ENCODE measurements at places on chromosomes 7 and 10.

DNA sequence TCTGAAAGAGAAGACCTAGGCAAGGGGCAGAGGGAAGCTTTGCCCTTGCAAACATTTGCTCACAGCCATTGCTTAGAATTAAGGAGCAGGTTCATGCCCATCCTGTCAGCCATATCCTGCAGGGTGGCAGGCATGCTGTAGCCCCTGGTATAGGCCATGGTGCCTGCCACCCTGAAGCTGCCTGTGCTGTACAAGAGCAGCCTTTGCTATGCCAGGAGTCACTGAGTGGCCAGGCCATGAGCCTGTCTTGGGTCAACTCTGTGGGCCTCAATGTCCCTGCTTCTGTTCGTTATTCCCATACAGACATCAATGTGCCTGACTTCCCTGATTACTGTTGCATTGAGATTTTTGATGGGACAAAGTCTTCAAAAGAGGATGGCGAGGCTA is 368 bp upstream of the SVOPL start:
- DNase-seq = no peak

- no peak for DNase-seq
These were observed 78.2 kb downstream of the VPS41 start for GRCh38 chr7:38830826-38831225.

DNA sequence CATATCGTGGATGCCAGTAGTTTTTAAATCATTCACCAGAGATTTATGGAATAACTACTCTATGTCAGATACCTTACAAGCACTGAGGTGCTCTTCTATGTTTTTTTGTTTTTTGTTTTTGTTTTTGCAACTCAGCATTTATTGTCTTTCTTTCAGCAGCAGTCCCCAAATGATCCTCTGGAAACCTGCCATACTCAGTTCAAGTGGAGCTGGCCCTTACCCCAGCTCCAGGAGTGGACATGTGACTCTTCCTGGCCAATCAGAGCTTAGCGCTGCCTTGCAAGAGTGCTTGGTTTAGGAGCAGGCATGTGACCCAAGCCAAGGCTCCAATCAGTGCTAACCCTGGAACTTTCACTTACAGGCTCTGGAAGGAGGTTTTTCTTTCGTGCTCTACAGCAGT is 356.6 kb upstream of the ZMIZ1 start:
- DNase-seq = no peak

GRCh38 chr10:3530783-3531645 is 254.0 kb downstream of the KLF6 start:
- DNase-seq = no peak

GRCh38 chr10:71068861-71069271 is 143.5 kb upstream of the UNC5B start:
- peak; percentile 1 for DNase-seq

GRCh38 chr10:131872011-131872826 is 28.6 kb upstream of the PPP2R2D start:
- no peak for DNase-seq

DNA sequence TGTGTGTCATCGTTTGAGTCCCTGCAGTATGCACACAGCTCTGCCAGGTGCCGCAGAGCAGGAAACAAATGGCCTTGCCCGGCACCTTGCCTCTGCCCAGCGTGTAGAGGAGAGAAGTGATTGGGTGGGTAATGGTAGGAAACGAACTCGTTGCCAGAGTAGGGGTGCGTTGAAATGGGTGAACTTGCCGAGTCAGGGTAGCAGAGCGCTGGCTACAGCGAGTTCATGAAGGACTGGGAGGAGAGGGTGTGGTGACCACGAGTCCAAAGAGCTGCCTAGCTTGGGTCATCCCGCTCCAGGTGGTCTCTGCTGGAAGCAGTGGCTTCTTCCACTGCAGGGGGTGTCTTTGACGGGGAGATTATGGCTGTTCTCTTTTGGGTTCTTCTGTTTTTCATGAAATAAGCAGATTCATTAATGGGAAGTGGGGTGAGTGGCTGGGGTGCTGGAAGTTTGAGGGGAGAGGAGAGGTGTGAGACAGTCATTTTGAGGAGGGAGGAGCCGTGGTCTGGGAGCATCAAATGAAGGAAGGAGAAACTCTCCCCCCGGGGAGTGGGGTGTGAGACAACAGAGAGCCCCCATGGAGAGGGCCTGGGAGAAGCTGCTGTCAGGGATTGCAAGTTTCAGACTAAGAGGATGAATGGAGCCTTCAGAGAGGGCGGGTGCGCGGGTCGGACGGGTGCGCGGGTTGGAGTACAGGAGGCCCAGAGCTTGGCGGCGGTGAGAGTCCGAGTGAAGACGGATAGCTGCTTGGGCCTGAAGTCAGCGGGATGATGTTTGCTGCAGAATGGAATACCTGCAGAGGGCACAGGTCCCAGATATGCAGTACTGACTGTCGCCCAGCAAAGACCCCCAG is 26.2 kb downstream of the PPP2R2D start:
- no peak for DNase-seq

- DNase-seq = no peak
These were observed 50.6 kb downstream of the INHBA start for GRCh38 chr7:41652267-41652666.

- no peak for DNase-seq
These were observed 86.6 kb downstream of the WDFY4 start for GRCh38 chr10:48771234-48771633.

GRCh38 chr7:26694141-26694540 is 170.2 kb downstream of the SKAP2 start:
- DNase-seq = no peak

GRCh38 chr10:50613150-50613549 is 10.6 kb downstream of the SGMS1 start:
- no peak for DNase-seq

DNA sequence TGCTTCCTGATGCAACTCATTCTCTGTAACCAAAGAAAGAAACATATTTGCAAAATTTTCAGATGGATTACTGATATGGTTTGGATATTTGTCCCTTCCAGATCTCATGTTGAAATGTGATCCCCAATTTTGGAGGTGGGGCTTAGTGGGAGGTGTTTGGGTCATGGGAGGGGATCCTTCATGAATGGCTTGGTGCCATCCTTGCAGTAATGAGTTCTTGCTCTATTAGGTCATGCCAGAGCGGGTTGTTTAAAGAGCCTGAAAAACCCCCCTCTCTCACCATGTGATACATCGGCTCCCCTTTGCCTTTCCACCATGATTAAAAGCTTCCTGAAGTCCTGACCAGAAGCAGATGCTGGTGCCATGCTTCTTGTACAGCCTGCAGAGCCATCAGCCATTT is 43.8 kb upstream of the PRKG1 start:
- DNase-seq = no peak

DNA sequence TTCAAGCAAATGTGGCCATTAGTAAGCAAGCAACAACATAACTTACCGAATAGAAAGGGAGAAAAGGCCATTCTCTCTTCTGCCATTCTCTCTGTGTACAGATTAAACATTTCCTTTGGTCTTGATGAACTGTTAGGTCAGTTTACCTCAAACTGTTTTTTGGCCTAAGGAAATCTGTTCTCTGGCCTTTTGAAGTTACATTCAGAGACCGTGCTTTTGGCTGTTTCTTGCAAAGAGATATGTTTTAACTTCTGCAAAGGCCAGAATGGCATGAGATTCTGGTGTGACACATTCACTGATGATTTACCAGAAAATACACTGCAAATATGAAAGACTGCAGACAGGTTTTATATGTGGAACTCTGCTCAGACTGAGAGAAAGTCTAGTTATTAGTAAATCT is 22.2 kb downstream of the AHR start:
- no peak for DNase-seq

GRCh38 chr7:70588191-70588921 is 543.6 kb upstream of the GALNT17 start:
- no peak for DNase-seq

- DNase-seq = no peak
These were observed 17.6 kb upstream of the PANK1 start for GRCh38 chr10:89662596-89662995.

DNA sequence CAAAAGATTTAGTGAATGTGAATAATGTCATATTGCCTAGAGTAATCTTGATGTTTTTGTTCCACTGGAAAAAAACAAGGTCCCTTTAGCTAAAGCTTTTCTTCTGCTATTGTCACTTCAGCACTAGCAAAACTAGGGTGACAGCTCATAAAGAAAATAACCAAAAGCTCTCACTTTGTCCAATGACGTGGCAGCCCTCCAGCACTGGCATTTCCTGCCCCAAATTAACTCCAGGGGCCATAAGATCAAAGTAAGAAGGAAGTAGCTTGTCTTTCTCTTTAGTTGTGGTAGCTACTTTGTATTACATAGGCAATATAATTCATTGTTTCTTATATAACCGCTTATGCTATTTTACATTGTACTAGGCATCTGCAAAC is 47.3 kb downstream of the LRRN3 start:
- no peak for DNase-seq

- DNase-seq = no peak
These were observed 3.5 kb downstream of the KCP start for GRCh38 chr7:128906766-128907559.

DNA sequence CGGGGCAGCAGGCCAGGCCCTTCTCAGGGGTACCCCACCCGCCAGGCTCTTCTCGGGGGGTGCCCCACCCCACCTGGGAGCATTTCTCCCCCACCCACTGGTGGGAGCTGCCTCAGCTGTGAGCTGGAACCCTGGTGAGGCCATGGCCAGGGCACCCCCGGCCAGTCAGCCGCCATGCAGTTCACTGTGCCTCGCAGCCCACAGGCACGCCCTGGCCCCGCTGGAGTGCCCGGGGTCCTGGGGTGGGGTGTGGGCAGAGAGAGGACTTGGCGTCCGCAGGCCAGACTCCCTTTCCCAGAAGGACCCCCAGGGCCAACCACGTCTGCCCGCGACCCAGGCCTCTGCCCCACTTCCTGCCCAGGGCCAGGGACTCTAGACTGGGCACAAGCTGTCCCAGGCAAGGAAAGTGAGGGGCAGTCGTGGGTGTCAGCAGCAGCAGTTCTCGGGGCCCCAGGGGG is 13.1 kb downstream of the DPYSL4 start:
- DNase-seq = no peak

- no peak for DNase-seq
These were observed 603.1 kb upstream of the MGMT start for GRCh38 chr10:128863823-128864405.

DNA sequence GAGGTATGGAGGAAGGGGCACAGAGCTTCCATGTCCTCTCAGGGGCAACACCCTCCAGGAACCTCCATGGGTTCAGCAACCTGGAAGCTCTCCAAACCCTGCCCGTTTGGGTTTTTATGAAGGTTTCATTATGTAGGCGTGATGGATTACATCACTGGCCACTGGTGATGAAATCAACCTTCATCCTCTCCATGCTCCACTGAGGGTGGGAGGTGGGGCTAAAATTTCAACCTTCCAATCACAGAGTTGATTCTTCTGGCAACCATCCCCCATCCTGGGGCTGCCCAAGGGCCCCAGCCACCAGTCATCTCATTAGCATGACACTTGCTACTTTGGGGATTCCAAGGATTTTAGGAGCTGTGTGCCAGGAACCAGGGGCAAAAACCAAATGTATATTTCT is 90.1 kb downstream of the TEX36 start:
- no peak for DNase-seq

GRCh38 chr7:122790132-122790531 is 87.4 kb upstream of the RNF148 start:
- DNase-seq = no peak

GRCh38 chr10:30227481-30227880 is 121.6 kb downstream of the MTPAP start:
- DNase-seq = no peak

DNA sequence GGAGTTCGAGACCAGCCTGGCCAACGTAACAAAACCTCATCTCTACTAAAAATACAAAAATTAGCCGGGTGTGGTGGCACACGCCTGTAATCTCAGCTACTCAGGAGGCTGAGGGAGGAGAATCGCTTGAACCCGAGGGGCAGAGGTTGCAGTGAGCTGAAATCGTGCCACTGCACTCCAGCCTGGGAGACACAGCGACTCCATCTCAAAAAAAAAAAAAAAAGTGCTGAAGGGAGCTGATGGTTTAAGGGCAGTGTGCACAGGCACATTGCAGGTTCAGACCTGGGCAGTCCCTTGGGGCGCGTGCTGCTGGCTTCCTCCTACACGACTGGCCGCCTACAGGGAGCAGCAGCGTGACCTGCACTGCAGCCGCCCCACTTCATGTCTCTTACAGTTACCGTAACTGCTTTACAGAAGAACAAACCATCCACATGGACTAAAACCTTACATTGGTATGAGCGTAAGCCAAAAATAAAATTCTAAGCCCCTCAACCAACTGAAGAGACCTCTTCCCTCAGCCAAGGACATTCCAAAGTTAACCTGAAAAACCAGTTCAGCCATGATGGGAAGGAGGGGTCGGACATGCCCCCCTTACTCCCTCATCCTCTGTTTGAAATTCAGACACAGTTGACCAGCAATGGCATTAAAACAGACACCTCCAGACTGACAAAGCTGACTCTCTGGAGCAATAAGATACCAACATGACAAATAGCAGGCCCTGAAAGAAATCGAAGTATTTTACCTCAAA is 262.2 kb downstream of the ZMYND11 start:
- DNase-seq = no peak

GRCh38 chr7:128152721-128153120 is 88.4 kb upstream of the LEP start:
- DNase-seq = no peak

- no peak for DNase-seq
These were observed 287.4 kb upstream of the SEMA3D start for GRCh38 chr7:85474234-85474633.

- DNase-seq = no peak
These were observed 5.7 kb downstream of the AGAP3 start for GRCh38 chr7:151091988-151092387.

DNA sequence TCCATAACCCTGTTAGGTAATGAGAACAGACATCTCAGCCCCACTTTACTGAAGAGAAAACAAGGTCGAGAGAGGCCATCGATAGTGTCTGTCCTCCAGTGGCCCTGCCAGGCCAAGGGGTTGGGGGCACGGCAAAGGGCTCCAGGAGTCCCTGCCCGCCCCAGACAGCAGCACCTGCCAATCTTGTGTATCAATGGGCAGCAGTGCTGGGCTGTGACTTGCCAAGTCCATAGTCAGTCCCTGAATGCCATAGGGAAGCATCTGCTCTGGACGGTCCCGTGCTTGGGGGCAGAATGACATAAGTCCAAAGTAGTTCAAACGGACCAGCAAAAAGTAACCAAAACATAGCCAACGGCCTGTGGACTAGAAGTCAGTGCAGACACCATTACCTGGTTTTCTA is 33.2 kb downstream of the DLG5 start:
- no peak for DNase-seq

DNA sequence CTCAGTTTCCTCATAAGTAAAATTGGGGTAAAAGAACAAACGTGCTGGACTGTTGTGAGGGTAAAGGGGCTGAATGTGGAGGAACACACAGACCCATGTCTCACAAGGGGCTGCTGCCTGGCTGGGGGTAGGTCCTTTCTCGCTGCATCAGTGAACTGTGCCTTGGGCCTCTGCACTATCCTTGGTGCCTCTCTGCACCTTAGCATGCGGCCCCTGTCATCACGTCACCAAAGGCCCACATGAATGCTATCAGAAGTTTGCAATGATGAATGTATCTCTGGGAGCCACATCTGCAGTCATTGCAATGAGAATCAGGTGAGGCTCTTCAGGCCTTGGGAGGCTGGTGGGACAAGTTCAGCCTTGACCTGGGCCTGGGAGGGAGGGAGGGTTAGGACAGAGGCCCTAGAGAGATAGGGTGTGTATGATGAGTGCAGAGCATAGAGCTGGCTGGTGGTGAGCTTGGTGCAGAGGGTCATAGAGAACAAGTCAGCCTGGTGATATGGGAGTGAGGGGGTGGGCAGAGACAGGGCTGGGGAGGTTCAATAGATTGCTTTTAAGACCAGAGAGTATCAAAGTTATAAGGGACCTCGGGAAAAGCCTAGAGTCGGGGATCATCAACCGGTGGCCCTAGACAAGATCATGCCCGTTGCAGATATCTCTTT is 308.4 kb downstream of the RPS24 start:
- no peak for DNase-seq
